ENCODE measurements at places on chromosomes 5 and 9.
A peak's percentile ranks its signal among the peaks of the same experiment; 100 is the strongest.

DNA sequence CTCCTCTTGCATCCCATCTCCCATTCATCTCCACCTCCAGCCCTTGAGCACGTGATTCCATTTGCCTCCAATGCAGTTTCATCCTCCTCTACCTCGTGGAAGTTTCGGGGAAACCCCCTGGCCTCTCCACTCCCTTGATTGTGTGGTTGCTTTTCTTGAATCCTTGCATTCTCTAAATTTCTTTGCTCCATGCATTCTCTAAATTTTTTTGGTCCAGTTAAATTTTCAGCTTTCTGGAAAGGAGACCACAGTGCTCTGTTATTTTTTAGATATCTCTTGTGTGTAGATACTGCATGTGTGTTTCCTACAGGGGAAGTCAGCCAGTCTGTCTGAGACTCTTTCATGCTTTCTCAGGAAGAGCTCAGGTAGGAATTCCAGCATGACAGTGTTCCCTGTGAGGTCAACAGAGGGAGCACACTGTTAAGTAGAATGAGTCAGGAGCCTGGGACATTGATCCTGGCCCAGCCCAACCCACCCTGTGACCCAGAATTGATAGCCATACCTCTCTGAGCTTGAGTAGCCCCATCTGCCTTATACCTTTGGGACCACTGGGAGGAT is 52.8 kb downstream of the AMBP start:
- DNase-seq: no peak

GRCh38 chr9:114287001-114287762 is 35.7 kb upstream of the ORM1 start:
- DNase-seq: peak; percentile 80

DNA sequence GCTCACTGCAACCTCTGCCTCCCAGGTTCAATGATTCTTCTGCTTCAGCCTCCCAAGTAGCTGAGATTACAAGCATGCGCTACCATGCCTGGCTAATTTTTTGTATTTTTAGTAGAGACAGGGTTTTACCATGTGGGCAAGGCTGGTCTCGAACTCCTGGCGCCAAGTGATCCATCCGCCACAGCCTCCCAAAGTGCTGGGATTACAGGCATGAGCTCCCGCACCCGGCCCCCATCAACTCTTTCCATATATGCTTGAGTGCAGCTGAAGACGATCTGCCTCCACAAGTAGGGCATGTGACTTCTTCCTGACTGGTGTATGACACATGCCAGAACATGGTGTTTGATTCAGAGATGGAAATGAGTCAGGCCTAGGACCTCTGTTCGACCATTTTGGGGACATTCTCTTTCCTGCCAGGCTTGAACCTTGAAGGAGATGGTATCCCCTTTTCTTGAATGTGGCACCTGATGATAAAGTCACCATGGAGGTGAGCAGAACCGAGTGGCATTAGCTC is 7.5 kb upstream of the CNOT6 start:
- DNase-seq: no peak

DNA sequence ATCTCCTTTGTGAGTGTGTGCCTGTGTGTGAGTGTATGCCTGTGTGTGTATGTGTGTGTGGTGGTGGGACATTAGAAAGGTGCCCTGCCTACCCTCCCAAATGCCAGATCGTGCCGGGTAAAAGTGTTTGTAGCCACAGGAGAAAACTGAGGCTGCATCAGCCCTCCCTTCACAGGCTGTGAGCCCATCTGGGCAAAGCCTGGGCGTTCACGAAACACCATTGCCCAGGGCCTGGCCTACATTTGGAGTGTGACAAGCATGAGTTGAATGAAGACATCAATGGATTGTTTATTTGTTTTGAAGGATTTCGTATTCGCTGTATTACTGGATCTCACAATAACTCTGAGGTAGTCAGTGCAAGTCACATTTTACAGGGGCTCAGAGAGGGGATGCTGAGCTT is 270.8 kb downstream of the NSG2 start:
- DNase-seq: no peak

DNA sequence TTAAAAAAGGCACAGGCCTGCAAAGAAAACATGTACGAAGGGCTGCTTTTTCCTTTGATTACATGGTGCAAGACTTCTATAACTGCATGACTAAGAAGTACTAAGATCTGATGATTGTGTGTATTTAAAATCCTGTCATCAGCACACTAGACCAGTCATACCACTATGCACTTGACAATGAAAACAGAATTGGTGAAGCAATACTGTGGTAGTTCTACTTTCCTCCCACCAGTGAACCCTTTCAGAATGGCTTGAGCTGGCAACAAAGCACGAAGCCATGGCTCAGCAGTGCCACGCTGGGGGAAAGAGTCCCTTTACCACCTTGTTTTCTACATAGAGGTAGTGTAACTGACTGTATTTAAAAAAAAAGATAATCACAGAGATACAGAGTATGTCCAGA is 49.0 kb upstream of the POU5F2 start:
- no peak for DNase-seq

DNA sequence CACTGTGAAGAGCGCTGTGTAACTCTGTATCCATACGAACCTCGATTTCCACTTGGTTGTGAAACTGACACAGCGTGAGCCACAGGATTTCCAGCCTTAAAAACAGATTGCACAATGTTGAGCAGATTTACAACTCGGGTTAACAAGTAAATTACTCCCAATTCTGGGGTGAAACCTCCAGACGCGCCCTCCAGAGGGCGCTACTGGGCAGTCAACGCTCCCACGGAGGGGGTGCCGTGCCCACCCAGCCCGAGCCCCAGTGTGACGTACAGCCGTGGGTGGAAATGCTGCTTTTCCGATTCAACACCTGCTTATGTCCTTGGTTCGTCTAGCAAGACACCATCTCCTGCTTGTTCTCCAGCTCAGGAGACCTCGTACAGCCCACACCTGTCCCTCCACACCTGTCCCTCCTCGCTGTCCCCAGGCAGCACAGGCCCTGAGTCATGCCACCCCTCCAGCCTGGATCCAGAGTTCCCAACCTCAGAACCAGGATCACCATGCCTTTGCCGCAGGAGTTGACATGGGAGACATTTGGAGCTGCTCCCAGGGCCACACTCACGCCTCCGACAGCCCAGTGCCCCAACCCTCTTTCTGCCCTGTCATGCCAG is 34.4 kb upstream of the SLC6A3 start:
- peak; percentile 63 for DNase-seq

GRCh38 chr5:180311216-180311615 is 19.3 kb upstream of the MAPK9 start:
- DNase-seq: no peak

GRCh38 chr5:176535101-176535663 is 2.0 kb downstream of the RNF44 start:
- DNase-seq: no peak

GRCh38 chr9:98021306-98022040 is 35.1 kb upstream of the NANS start:
- DNase-seq: no peak

DNA sequence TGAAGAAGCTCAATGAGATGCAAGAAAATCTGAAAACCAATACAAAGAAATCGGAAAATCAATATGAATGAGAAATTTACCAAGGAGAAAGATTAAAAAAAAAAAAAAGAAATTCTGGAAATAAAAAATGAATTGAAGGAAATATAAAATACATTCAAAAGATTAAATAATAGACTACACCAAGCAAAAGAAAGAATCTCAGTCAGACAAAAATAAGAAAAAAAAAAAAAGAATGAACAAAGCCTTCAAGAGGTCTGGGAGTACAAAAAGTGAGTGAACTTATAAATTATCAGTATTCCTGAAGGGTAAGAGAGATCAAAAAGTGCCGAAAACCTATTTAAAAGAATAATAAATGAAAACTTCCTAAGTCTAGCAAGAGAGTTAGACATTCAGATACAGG is 14.9 kb downstream of the CPLANE1 start:
- DNase-seq: no peak

GRCh38 chr9:96818533-96818932 is 35.8 kb downstream of the ZNF782 start:
- DNase-seq: no peak

DNA sequence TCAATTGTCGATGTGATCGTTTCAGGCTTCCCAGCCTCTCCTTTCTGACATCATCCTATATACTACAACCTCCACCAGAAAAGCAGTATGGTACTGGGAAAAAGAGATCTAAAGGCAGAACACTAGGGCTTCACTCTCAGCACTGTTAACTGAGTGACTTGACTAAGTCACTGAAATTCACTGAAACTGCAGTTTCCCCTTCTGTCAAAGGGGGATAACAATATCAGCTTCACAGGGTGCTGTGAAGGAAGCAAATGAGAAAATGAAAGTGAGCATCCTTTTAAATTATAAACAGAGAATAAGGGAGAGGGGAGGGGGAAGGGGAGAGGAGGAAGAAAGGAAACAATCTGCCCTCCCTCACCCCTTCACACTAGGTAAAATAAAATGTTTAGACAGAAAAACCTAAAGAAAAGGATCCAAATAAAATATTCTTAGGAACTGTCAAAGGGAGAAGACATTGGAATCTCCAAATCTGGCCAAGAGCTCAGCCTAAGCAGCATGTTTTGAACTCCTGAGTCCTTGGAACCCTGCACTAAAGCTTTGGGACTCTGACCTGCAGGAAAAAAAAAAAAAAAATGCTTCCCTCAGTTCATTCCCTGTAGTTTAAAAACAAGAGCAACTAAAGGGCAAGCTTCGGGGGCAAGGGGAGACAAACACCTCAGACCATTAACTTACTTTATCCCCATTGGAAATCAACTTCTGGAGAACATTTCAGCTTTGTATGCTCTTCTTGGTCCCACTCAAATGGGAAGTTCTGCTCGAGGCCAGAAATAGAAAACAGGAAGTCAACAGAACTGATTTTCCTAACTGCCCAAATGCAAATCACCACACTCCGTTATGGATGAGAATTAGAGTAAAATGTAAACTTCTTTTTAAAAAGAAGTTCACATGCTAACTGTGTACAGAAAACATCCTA is 178.3 kb downstream of the DEPDC1B start:
- no peak for DNase-seq

GRCh38 chr9:98886691-98887229 is 56.9 kb upstream of the COL15A1 start:
- DNase-seq: no peak

GRCh38 chr5:136166909-136167308 is 26.1 kb downstream of the SMIM32 start:
- DNase-seq: no peak

GRCh38 chr5:173743641-173744343 is 127.3 kb upstream of the BOD1 start:
- DNase-seq: peak; percentile 72

- DNase-seq: peak; percentile 24
Observed at GRCh38 chr5:128538250-128539037, 399 bp upstream of the FBN2 start.

DNA sequence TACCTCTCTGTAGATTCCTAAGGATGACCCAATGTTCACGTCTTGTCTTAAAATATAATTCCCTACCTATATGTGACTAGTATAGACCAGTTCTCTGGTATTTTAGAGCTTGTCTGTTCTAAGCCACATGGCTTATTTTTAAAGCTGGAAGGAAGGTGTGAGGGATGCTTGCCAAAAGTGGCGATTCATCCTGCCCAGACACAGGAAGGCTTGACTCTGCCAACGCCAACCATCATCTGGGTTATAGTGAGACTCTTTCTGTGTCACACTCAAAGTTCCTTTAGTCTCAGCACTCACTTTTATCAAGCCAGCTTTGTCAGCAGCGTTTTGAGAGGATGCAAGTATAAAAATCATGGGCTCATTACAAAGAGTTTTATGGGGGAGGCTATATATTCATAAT is 500.0 kb downstream of the PTPRD start:
- no peak for DNase-seq

GRCh38 chr9:22105005-22105722 is 96.1 kb upstream of the CDKN2B start:
- DNase-seq: no peak

GRCh38 chr5:61329550-61330128 is 2.4 kb upstream of the ZSWIM6 start:
- no peak for DNase-seq

GRCh38 chr5:177035976-177036375 is 13.5 kb downstream of the ZNF346 start:
- no peak for DNase-seq

DNA sequence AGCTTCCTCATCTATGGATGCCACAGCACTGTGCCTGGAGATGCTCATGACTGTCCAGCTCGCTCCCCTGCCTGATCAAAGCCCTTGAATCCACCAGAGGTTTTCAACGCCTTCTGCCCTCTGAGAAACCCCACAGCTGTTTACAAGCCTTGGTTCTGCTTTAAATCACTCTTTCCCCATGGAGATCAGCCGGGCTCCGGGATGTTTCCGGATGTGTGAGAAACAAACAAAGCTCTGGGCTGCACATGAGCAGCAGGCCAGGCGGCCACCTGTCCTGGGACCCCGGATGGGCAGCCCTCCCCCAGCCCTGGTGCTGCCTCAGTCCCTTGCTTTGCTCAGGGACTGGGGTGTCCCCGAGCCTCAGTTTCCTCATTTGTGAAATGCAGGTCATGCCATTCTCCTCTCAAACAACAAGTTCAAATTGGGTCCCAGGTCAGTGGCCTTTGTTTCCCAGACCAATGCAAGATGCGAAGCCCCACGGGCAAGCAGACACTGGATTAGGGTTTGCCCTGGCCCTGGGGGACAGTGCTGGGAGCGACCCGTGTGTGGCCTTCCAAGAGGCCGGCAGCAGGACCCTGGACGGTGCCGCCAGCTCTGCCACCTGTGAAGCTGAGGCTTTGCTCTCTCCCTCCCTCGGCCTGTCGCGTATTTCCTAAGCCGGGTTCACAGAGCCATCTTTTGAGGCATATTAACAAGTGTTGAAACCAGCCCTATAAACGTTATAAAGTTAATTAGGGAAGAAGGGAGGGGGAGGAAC is 42.4 kb upstream of the PHYKPL start:
- DNase-seq: no peak

DNA sequence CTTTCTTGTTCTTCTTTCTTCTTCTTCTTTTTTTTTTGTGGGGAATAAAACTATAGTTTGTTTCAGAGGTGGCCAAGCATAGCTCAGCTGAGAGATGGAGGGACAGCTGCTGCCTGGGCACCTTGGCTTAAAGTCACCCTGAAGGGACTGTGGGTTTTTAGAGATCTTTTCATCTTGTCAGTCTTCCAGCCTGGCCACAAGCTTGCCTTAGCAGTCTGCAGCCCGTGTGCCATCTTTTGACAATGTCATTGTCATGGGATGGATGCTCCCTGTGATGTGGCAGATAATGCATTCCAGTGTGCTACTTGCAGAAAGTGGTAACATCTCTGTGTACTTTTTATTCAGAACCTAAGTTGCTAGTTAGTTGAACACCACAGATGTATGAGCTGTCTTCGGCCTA is 280.8 kb downstream of the FANCC start:
- DNase-seq: no peak

GRCh38 chr9:70549926-70550325 is 135.5 kb upstream of the KLF9 start:
- DNase-seq: no peak

- no peak for DNase-seq
Observed at GRCh38 chr5:67308988-67309688, 112.5 kb upstream of the CD180 start.

- no peak for DNase-seq
Observed at GRCh38 chr5:105865834-105866233, 1804.9 kb downstream of the EFNA5 start.

GRCh38 chr5:68465133-68465532 is 249.6 kb downstream of the PIK3R1 start:
- DNase-seq: no peak

Measured in WERI-Rb-1 (cell line).